ENCODE measurements at places on chromosomes 16 and 17.

- no peak for DNase-seq
These were observed 18.8 kb upstream of the BLMH start for GRCh38 chr17:30310562-30310961.

GRCh38 chr17:63423251-63423950, 22.7 kb downstream of the CYB561 start:
- DNase-seq, result no peak

- no peak for DNase-seq
These were observed 530 bp upstream of the CCL22 start for GRCh38 chr16:57358086-57358420.

DNA sequence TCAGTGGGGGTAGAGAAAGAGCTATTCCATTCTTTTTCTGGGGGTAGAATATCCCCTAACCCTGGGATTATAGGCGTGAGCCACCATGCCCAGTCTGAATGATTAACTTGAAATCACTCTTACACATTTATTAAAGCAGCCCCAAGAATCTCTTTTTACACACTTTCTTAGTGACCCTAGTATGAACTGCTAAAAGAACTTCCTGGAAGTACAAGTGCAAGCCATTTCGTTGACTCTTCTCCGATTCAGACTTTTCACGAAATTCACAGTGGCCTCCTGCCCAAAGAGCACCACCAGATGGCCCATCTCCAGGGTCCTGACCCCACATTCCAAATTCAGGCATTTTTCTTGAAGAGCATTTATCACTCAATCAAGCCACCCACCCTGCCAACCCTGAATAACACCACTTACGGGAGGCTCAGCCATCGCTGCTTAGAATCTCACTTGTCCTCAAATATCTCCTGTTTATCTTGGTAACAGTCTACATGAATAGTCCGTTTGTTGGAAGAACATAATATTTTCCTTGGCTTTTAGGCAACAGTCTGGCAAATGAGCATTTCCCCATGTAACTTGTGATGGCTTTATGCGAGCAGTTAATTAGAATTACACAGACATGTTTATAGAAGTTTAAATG, 28.0 kb downstream of the ZNF423 start:
- no peak for DNase-seq

GRCh38 chr16:67529582-67530012, 968 bp downstream of the RIPOR1 start:
- no peak for DNase-seq

GRCh38 chr16:71569621-71570020, 7.3 kb downstream of the TAT start:
- DNase-seq, result no peak

GRCh38 chr17:32341857-32342602, at the start of gene C17orf75:
Gene C17orf75 (minus strand): TSS chr17:32342173. CDS start chr17:32342139, 34 bp downstream.
- DNase-seq, result peak; percentile 90

GRCh38 chr17:3943240-3943891, 20.9 kb downstream of the ATP2A3 start:
- no peak for DNase-seq

DNA sequence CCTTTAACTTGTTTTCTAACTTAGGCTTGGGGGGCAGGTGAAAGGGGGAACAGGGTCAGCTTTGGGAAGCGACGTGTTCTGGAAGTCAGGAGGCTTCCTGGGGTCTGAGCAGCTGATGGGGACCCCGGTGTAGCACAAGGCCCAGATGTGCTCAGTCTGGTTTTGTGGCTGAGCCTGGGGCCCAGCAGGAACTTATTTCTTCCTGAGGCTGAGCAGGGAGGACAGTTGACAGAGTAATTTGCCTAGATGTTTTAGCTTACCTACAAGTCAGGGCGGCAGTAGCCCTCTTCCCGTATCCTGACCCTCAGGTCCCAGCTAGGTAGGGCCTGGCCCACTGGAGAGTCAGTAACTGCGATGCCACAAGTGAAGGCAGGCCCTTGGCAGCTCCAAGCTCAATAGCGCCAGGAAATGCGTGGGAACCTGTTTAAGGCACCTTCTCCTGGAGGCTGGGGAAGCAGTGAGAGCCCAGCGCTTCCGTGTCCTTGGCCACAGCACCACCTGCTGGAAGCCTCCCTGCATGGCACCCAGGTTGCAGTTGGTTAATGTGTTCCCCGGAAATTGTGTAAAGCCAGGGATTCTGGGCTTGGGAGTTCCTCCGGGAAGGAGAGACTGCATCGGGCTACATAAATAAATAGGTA, 5.2 kb downstream of the CCR7 start:
- DNase-seq, result peak; percentile 92

DNA sequence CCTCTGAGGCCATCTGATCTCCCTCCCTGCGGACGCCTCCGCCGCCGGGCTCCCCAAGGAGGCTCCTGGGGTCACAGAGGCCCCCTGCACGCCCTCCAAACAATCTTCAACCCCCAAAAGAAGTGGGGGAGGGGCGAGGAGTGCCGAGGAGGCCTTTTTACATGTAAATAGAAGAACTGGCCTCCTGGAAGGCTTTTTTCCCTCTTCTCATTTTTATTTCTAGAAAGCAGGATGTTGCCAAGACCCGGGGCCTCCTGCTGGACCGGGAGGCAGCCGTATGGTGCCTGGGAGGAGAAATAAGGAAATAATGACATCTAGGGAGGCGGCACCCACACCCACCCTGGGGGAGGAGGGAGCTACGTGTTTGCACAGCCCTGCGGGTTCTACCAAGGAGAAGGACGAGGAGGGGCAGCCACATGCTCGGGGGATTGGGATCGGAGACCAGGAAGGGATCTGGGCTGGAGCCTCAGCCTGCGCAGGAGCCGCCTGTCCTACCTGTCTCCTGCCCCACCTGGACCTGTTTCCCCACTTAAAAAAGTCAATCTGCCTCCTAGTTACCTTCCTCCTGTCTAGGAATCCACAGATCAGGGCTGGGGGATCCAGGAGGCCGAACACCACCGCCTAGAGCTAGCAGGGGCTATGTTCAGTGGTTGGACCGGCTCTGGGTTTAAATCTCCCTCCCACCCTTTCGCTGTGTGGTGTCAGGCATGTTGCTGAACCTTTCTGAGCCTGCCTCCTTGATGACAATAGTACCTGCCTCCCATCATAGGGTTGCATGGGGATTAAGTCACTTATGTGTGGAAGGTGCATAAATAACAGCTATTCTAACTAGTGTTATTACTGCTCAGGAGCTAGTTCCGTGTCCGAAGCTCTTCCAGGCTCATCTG, 175.7 kb upstream of the GSE1 start:
- DNase-seq, result no peak

DNA sequence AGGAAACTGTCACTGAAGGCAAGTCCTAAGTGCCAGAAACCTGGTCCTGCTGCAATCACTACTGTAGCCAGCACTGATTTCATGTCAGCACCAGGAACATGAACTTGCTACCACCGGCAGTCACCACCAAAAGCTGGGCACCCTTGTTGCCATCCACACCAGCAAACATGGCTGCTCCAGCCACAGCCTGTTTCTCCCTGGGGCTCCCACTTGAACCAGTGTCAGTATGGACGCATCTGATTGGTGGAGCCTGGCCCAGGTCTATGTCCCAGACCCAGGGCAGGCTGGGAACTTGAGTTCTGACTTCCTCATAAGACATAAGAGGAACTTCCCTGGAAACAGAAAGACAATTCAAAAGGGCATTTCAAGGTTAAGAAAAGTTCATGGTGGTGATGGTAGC, 56.5 kb downstream of the COPRS start:
- DNase-seq, result no peak

GRCh38 chr16:69048328-69049120, 56.9 kb upstream of the HAS3 start:
- DNase-seq, result no peak

GRCh38 chr17:78998311-78999055, 11.1 kb downstream of the CANT1 start:
- peak; percentile 13 for DNase-seq

DNA sequence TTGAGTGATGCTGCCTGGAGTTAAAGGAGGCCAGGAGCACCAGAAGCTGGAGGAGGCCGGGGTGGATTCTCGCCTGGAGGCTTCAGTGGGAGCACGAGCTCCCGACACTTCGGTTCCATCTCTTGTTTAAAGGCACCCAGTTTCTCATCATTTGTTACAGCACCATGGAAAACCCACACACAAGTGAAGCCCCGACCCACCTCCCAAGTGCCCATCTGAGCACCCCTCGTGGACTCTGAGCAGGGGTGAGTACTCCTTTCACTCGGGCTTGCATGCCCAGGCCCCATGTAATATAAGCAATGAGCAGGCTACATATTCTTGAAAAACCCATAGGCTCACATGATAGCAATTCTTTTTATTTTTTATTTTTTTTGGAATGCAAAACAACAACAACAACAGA, 196.9 kb upstream of the MAF start:
- no peak for DNase-seq

DNA sequence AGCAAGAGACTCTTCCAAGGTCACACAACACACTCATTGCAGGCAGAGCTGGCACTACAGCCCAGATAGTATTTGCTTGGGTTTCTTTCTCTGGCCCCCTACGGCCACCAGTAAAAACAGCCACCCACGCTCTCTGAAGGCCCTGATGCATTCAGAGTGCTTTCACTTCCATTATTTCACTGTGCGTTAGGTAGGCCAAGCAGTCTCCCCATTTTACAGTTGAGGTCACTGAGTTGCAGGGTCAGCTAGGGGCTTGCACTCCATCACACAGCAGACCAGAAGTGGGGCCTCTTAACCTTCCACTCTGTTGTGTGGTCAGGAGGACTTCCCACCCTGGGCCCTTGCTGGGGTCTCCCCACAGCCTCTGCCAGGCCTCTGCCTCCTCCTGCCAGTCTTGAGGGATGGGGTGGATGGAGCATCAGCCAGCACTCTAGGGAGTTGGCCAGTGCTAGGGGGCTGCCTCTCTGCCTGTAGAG, 2.5 kb downstream of the TBX21 start:
- DNase-seq, result peak; percentile 47

GRCh38 chr16:60027351-60027750, 1293.2 kb upstream of the GOT2 start:
- no peak for DNase-seq

DNA sequence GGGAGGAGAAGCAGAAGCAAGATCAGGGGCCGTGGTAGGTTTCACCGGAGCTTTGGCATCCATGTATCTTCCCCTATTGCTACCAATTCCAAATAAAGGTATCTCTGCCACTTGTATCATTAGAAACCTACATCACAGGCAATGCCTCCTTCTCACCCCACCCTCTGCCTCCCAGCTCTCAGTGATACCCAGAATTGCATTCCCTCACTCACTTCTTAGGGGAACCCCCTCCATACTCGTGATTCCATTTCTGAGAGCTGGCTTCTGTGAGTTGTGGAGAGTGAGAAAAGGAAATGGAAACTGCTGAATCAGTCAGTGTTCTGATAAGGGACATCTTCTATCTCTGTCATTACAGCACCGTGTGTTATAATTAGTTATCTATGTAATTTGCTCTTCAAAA, 2.3 kb upstream of the CCL3 start:
- DNase-seq, result peak; percentile 72

DNA sequence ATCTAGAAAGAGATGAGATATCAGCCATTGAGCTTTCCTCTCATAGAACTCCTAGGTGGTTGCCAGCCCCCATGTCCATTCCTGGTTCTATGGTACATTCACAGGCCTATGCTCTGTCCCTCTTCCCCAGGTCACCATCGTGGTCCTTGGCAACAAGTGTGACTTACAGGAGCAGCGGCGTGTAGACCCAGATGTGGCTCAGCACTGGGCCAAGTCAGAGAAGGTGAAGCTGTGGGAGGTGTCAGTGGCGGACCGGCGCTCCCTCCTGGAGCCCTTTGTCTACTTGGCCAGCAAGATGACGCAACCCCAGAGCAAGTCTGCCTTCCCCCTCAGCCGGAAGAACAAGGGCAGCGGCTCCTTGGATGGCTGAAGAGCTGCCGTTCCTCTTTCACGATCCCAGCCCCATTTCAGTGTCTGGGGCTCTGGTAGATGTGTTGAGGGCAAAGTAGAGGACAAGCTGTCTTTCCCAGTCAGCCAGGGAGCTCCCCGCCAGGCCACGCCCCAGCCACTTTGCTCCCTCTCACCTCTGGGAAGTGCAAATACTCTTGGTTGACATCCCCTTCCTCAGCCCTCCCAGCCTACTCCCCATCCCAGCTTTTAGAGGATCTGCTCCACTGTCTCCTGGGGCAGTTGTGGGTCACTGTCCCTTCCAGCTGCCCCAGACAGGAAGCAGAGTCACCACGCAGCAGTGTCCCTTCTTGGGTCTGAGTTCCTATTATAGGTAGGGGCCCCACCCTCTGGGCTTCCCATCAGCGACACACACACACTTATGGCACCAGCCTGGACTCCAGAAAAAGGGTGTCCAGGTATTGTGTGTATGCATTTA, 3.8 kb downstream of the NKIRAS2 start:
- no peak for DNase-seq

DNA sequence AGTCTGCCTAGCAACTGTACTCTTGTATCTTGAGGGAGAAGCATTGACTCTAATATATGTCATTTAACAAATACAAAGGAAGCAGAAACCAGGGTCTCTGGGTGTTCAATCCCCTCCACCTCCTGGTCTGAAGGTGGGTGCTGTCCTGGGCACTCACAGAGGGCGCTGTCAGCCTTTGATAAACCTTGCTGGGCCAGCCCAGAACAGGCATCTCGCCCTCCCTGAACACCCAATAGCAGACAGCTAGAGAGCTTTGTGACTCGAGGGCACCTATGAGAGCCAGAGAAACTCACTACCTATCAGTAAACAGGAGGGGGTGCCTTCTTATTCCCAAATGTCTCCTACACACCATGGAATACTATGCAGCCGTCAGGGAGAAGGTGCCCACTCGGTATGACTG, 6.4 kb upstream of the PIPOX start:
- DNase-seq, result no peak

DNA sequence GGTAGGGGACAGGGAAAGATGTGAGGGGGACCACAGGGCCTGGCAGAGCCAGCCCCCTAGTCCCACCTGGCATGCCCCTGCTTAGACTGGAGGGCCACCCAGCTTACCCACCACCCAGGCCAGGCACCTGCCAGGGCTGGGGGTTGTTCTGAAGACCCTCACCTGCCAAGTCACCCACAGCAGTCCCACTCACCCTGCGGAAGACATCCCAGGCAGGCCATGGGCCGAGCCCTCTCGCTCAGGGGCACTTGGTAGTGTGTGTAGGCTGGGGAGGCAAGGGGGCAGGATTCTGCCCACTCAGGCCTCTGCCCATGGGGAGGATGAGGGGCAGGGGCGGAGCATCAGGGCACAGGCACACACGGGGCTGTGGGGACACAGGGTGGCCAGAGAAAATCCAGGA, 4.0 kb downstream of the PLCD3 start:
- no peak for DNase-seq

DNA sequence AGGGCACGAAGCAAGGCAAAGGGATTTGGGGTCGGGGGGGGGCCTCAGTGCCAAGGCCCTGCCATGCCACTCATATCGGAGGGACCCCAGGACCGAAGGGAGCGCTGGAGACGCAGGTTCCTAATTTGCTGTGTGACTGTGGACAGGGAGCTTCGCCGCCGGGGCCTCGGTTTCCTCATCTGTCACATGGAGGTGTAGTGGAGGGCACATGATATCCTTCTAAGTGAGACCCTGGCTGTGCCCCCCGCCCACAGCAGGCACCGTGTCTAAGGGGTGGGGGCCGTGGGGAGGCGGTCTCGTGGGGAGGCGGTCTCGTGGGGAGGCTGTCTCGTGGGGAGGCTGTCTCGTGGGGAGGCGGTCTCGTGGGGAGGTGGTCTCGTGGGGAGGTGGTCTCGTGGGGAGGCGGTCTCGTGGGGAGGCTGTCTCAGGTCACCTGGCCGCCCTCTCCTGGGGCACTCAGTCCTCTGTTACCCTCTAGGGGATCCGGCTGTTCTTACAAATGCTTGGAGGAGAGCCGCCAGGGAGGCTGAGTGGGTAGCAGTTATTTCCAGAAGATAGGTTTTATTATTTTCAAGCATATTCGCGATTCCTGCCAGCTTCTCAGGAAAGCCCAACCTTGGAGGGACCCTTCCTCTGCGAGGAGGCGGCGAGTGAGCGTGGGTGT, 205.0 kb downstream of the NTN1 start:
- no peak for DNase-seq
